CD4-positive, alpha-beta memory T cell (primary cell): ENCODE measurements at places on chromosomes 2 and 18. TPM values are rescaled to one million over a fixed set of nuclear protein-coding genes. Genes with fewer than 3 reads are reported as not detected.

The PXDN gene
- not detected for polyA plus RNA-seq

The BCL2 gene
- 28.5 TPM for polyA plus RNA-seq

The MAB21L4 gene
- polyA plus RNA-seq: not detected

The POTEC gene
- not detected for polyA plus RNA-seq

The TNFRSF11A gene
- 6.5 TPM for polyA plus RNA-seq

The SCN3A gene
- polyA plus RNA-seq: not detected

The PSMD1 gene
- polyA plus RNA-seq: 64.5 TPM

The NTSR2 gene
- not detected for polyA plus RNA-seq

The GPR155 gene
- polyA plus RNA-seq: 10.6 TPM

The KCNF1 gene
- polyA plus RNA-seq: not detected

The TUBB8B gene
- not detected for polyA plus RNA-seq

The ZNF512 gene
- polyA plus RNA-seq: 36.8 TPM

The SIGLEC15 gene
- polyA plus RNA-seq: not detected

The IL1R2 gene
- polyA plus RNA-seq: 2.1 TPM

The TACR1 gene
- polyA plus RNA-seq: 0.11 TPM

The STK36 gene
- 4.3 TPM for polyA plus RNA-seq

The CXXC1 gene
- polyA plus RNA-seq: 38.1 TPM

The TRABD2A gene
- polyA plus RNA-seq: 67.1 TPM

The CCDC85A gene
- polyA plus RNA-seq: not detected

The RAX gene
- not detected for polyA plus RNA-seq

The PARD3B gene
- 0.44 TPM for polyA plus RNA-seq

The SULT1C4 gene
- not detected for polyA plus RNA-seq

The CNDP1 gene
- not detected for polyA plus RNA-seq
